ENCODE measurements at places on chromosomes 5 and 9. TPM values are rescaled to one million over a fixed set of nuclear protein-coding genes. Genes with fewer than 3 reads are reported as not detected.

GABRA6 gene
- total RNA-seq, result not detected

FYB1 gene
- 21.4 TPM for total RNA-seq

MYOZ3 gene
- 1.7 TPM for total RNA-seq

C7 gene
- 816 TPM for total RNA-seq

SLC45A2 gene
- 0.19 TPM for total RNA-seq

MED27 gene
- total RNA-seq, result 14.0 TPM

CENPH gene
- total RNA-seq, result 1.0 TPM

HSPA9 gene
- total RNA-seq, result 398 TPM

SVEP1 gene
- 252 TPM for total RNA-seq

ADAMTS2 gene
- 39.5 TPM for total RNA-seq

GPR150 gene
- not detected for total RNA-seq

PCDHB8 gene
- total RNA-seq, result 0.63 TPM

GABRA1 gene
- total RNA-seq, result not detected

DNA sequence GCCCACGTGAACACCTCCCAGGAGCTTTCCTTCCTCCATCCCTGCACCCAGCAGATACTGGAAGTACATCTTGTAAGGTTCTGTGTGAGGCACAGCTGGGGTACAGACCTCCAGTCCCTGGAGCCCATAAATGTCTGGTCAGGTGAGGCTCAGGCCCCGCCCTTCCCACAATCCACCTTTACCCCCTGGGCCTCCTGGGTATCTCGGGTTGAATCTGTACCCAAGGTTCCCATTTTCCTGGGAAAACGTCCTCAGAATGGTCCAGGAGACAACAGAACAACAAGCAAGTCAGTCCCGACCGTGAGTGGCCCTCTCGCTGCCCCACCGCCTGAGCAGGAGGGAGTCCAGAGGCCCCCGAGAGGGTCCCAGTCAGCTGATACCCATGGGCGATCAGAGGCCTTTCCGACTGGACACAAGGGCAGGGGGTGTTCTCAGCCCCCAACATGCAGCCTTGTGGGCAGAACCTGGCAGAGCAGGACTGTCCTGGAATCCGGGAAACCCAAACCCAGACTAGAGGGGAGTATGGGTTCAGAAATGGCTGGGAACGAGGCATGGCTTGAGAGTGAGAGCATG, 4.3 kb downstream of the SPATA31E1 start:
- no peak for DNase-seq

- no peak for DNase-seq
Observed at GRCh38 chr5:127031147-127031862, 947 bp upstream of the MARCHF3 start.

- no peak for DNase-seq
Observed at GRCh38 chr9:122347348-122348287, 23.2 kb upstream of the PTGS1 start.

DNA sequence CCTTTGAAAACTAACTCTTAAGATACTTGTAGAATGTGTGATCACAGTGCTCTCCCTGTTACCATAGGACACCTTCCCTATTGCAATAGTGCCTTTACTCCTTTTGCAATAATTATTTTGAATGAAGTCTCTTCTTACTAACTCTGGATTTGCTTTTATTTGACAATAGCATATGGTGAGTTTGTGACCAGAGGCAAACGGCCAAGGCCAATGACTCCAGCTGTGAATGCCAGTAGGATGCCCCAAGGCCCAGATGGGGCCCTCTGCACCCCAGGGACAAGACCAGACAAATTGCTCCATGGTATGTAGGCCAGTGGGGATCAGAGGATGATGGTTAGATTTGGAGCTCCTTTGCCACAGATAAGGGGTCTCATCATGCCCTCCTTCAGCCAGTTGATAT, 116.9 kb downstream of the NPR3 start:
- DNase-seq, result no peak

DNA sequence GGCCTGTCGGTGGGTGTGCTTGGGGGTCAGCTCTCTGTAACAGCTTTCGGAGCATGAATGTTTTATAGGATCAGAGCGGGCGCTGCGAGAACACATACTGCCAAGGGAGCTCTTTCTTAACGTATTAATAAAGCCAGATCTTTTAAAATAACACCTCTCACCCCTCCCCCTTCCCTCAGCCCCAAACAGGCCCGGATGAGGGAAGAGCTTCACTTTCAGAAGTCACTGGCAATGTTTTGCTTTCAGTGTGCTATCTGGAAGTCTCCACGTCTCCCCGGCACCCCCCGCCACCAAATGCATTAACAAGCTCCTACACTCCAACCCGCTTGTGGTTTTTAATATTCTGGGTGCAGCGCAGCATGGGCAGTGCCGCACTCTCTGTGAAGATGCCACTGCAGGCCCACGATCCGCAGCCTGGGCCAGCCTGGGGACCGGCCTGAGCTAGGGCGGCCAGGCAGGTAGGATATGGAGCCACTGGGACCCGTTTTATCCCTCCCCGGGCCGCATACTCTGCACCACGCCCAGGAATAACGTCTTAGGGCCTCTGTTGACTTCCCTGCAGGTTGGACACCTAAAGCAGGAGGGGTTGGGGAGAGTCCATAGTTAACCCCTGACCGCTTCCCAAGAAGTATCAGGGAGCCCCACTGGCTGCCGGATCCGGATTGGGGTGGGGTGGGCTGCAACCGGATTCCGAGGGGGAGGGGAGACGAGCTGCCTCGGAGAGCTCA, 12.6 kb downstream of the NR2F1 start:
- DNase-seq, result no peak

- no peak for DNase-seq
Observed at GRCh38 chr5:11191673-11192072, 430.6 kb upstream of the DAP start.

- DNase-seq, result no peak
Observed at GRCh38 chr9:94553029-94553938, 1.6 kb upstream of the PCAT7 start.

DNA sequence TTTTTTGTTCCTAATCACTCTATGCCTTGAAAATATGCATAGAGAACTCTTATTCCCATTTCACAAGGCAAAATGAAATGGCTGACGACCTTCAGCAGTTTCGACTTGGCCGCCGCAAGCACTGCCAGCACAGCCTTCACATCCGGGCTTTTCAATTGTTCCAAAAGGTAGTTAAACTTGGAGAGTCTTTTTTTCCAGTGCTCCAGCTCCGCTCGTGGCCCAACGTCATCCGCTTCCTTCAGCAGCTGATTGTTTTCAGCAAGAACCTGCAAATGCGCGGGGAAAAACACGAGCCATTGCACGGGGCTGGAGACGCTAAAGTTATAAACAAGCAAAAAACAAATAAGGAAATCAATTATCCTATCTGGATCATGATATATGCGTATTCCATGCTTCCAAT, 25.4 kb downstream of the DNAH5 start:
- no peak for DNase-seq

DNA sequence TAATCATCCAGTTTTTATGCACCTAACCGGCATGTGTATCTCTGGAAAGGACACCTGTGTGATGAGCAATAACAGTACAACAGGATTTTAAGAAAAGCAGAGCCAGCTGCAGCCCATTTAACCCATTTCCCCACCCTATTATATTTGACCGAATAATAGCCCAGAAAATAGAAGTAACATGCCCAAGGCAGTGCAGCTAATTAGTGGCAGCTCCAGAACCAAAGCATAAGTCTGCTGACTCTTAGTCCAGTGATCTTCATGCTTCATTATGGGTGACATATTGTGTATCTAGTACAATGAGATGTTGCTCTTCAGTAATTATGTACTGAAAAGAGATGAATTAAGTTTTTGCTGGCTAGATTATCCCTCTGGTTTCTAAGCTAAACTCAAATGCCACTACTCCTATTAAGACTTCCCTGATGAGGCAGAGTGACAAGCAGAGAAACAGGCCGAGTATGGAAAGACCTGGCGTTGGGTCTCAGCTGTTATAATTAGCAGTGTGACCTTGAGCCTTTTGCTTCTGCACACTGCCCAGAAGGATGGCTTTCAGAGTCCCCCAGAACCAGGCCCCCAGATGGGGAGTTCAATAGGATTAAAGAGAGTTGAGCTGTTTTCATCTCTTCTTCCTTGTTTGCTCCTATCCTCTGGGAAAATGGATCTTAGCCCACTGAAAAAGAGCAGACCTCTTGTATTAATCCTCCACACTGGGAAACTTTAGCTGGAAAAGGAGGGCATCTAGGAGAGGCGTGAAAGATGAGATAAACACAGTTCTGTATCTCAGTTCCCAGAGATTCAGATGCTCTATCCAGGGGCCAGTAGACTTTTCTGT, 10.8 kb upstream of the C1QTNF3 start:
- DNase-seq, result no peak

DNA sequence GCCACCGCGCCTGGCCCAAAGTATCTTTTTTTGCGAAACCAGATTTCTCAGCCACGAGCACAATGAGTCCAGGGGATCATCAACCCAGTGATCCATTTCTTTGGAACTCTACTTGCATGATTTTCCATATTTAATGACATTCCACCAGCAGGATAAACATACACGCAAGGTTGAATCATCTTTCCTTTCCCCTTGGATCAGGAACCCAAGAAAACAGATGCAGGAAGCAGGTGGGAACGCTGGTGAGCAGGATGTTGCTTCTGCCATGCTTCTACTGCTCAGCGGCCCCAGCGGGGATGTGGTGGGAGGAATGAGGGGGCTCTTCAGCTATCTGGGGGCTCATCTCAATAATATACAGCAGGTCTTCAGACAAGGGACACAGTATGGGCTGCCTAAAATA, 118.2 kb downstream of the SEC61B start:
- DNase-seq, result no peak

GRCh38 chr9:125850763-125851162, 103.6 kb downstream of the PBX3 start:
- no peak for DNase-seq

- no peak for DNase-seq
Observed at GRCh38 chr9:99726758-99727157, 94.9 kb upstream of the NR4A3 start.

DNA sequence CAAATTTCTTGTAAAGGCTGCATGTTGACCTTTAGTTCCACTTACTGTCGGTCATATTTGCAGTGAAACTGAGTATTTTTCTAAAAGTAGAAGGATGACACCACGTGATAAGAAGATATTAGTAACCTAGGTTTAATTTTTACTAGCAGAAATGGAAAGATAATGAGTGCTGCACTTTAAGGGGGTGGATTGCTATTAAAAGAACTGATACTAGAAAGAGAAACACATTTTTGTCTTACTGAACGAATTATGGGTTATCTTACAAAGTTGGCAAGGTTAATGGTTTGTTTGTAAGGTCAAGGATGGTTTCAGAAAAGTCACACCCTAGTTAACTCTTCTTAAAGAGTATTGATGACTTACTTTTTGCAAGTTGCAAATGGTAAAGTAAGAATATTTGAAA, 2.4 kb downstream of the MACIR start:
- no peak for DNase-seq

- DNase-seq, result no peak
Observed at GRCh38 chr9:129359916-129360536, 182.0 kb upstream of the IER5L start.

GRCh38 chr9:76996700-76997099, 22.8 kb upstream of the FOXB2 start:
- no peak for DNase-seq

DNA sequence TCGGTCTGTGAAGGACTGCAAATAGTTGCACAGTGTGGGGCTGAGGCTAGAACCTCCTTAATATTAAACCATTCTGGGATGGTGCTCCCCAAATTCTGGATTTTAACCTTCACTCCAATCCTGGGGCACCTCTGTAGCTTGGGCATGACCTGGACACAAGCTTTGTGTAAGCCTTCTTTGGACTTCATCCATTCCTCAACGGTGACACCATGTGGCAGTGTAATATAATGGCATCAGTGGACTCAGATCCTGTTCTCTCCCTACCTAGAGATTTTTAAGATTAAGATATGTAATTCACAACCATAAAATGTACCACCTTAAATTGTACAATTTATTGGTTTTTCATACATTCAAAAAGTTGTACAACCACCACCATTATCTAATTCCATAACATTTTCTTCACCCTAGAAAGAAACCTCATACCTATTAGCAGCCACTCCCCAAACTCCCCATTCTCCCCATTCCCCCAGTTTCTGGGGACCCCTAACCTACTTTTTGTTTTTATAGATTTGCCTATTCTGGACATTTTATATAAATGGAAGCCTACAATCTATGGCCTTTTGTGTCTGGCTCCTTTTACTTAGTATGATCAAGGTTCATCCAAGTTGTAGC, 4.8 kb upstream of the PLGRKT start:
- DNase-seq, result no peak

- no peak for DNase-seq
Observed at GRCh38 chr5:16805486-16805885, 130.6 kb downstream of the MYO10 start.

DNA sequence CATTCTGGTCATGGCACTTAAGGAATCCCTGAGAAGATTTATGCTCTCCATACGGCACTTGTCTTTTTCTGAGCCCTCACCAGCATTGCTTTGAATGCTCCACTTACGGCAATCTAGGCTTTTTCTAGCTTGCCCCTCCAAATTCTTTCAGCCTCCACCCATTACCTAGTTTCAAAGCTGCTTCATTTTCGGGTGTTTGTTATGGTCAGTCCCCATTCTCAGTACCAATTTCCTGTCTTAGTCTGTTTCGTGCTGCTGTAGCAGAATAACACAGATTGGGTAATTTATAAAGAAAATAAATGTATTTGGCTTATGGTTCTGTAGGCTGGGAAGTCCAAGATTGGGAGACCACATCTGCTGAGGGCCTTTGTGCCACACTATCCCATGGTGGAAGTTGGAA, 42.0 kb downstream of the ARHGEF28 start:
- DNase-seq, result no peak

Data from omental fat pad (tissue), 4 donors.